ENCODE measurements at places on chromosomes 2 and 18.

DNA sequence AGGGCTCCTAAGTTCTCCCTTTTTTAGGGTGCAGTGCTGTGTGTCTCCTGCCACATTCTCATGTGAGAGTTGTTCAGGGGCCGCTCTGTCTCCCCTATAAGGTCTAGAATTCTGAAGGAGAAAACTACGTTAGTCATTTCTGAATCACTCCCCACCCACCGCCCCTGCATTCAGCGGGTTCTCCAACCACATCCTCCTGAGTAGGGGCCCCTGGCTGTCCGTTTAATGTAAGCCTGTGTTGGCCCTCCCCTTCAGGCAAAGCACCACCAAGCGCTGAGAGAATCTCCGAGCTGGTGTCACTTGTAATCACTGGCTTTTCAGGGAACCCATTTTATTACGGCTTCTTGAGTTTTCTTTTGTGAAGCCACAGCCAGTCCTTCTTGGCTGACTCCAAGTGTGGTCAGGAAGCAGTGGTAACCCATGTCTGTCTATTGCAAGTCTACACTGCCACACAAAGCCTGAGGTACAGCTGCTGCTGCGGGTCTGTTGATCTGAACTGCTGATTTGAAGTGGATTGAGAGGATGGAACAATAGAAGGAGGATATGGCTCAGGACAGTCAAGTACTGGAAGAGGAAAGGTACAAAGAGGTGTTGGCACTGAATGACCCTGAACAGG is 16.9 kb downstream of the LCT start:
- DNase-seq, result no peak

GRCh38 chr2:227450926-227451654 is 20.9 kb upstream of the AGFG1 start:
- DNase-seq, result no peak

GRCh38 chr2:239049421-239050251 is 201.8 kb downstream of the TWIST2 start:
- DNase-seq, result no peak

- DNase-seq, result no peak
Observed at GRCh38 chr18:11070593-11070992, 78.8 kb downstream of the PIEZO2 start.

GRCh38 chr2:44325897-44326296 is 35.4 kb downstream of the PREPL start:
- no peak for DNase-seq

DNA sequence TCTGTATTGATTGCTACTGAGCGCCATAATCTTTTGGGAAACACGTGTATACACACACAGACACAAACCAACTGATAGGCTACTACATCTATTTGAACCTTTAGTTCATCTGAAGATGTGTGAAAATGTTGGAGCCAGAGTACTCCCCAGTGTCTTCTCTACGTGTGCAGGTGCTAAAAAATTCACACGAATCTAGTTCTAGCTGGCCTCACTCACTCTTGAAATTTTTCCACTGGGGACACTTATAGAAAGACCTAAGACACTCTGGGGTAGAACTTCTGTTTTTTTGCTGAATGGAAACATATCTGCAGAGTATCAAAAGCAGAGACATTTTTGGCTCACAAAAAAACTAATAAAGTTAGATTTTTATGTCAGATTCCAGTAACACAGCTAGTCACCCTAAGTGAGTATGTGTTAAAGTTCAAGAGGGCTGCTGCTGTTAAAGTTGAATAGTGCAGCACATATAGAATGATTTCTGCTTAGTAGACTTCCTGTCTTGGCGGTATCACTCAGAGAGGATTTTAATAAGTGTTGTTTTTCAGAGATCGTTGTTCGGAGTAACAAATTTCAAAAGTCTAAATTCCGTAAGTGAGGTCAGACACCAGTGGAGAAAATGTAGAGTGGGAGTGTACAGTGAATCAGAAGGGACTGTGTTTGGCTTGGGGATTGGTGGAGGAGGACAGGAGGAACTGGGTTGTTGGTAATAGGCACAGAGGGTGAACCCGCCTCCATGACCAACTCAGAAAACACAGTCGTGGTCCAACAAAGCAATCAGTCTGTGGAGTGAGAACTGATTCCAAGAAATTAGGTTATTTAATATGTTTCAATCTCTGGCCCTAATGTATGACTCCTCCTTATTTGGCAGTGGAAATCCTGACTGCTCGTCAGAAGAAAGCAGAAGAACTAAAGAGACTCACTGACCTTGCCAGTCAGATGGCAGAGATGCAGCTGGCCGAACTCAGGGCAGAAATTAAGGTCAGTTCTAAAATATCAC is 43.1 kb downstream of the KCTD18 start:
- no peak for DNase-seq

DNA sequence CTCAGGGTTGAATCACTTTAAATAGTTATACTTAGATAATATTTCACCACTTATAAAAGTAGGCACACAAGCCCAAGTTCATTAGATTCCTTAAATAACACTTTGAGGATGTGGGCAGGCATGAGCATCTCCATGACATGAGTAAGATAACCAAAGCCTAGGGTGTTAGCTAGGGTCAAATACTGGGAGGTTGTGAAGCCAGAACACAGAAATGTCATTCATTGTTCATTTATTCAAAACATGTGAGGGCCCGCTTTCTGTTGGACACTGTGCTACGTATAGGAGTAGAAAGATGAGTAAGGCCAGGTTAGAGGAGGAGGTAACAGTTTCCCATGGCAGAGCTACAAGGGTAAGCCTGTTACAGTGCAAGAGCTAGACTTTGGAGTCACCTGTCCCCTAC is 93.5 kb upstream of the NEDD4L start:
- no peak for DNase-seq
